Renal cortex interstitium (tissue), 15 donors: ENCODE measurements at places on chromosomes 12 and 14. TPM values are rescaled to one million over a fixed set of nuclear protein-coding genes. Genes with fewer than 3 reads are reported as not detected.

GRCh38 chr14:93086441-93087055, 29.2 kb downstream of the ITPK1 start:
- DNase-seq: no peak

GRCh38 chr12:91990525-91990924, 155.1 kb downstream of the BTG1 start:
- DNase-seq: no peak

- no peak for DNase-seq
Observed at GRCh38 chr12:8917031-8917430, 2.7 kb downstream of the PHC1 start.

Gene GPX2
- 0.45 TPM for polyA plus RNA-seq

GRCh38 chr12:95326855-95327254, 109.2 kb downstream of the VEZT start:
- no peak for DNase-seq

- no peak for DNase-seq
Observed at GRCh38 chr14:93009471-93010129, 86.7 kb downstream of the CHGA start.

Gene SIVA1
- polyA plus RNA-seq: 89.7 TPM

GRCh38 chr14:69459122-69459521, 25.4 kb upstream of the PLEKHD1 start:
- DNase-seq: no peak

Gene CPM
- 23.3 TPM for polyA plus RNA-seq

GRCh38 chr12:46514886-46515285, 142.3 kb upstream of the SLC38A2 start:
- no peak for DNase-seq

Gene TSPAN19
- 0.85 TPM for polyA plus RNA-seq
